Stimulated activated CD8-positive, alpha-beta memory T cell treated with anti-CD3 and anti-CD28 coated beads, Interleukin-4, amount 100 ng/mL, for 48 hours (primary cell): ENCODE measurements at places on chromosomes 4 and X.

DNA sequence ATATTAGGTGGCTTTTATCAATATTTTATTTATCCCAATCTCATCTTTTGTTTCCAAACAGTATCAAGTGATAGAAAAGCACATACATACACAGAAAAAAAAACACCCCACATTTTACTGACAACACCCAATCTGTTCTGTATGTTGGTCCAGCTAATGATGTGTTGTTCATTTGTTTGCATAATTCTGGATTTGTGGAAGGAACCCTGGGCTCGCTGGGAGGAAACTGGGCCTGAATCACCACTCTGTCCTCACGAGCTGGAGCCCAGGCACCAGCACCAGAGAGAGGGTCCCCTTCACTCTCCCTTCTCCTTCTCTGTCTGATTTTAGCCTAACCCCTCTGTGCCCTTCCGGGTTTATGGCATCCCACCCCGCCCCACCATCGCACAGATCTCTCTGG lies 79.8 kb downstream of the PSAPL1 start:
- no peak for DNase-seq

DNA sequence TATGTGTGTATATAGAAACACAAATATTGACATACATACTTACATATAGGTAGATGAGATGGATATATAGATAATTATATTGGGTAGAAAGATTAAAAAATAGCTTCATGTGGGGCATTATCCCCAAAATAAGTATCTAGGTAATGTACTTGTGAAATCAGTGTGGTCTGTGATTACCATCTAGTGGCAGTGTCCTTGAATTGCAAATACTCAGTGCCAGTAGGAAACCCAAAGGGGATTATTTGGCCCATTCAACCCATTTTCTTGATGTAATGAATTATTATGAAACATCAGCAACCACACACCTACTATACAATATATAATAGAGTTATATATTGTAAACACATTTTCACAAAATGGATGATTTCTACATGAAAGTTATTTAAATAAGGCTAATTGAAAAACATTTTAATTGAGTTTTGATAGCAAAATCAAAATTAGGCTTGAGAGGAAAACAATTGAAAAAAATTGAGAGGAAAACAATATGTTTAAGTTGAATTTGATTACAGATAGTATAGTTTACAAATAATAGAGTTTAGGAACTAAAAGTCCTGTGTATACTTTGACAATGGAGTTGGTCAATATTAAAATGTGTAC lies 389.4 kb downstream of the GALNTL6 start:
- DNase-seq = no peak

GRCh38 chrX:20515841-20516461 lies 249.2 kb upstream of the RPS6KA3 start:
- DNase-seq = peak; percentile 36

- DNase-seq = no peak
Observed at GRCh38 chrX:100819534-100819836, 706 bp upstream of the CSTF2 start.

- no peak for DNase-seq
Observed at GRCh38 chr4:144174401-144175067, 34.0 kb upstream of the GYPA start.

- peak; percentile 23 for DNase-seq
Observed at GRCh38 chrX:1450361-1451161, 2.1 kb downstream of the ASMTL start.

DNA sequence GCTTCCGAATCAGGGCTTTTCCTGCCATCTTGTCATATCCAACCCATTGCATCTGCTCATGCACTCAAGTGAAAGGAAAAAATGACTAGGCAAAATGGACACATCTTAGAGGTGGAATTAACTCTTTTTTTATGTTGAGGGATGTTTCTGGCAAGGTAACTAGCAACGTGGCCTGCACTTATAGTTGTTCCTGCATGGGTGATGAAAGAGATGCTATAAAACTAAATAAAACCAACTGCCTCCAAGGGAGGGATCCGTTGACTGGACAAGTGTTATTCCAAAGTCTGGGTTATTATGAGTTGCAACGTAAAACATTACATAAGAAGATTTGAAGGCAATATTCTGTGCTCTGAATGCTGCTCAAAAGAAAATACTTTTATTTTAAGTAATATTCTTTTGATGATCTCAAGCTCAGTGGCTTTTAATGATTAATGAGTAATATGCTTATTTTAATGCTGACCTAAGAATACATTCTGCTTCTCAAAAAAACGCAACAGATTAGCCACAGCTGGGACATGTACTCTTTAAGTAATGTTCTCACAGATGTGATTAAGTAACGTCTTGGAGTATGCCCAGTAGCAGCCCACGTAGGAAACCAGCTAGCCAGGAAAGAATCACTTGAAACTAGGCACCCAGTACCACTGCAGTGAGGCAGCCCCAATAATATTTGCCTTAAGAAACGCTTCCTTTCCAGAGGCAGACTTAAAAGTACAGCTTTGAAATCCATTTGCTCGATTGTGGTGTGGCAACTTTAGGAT lies 27.4 kb downstream of the KLF3 start:
- no peak for DNase-seq

GRCh38 chr4:60201052-60201673 lies 999.0 kb upstream of the ADGRL3 start:
- DNase-seq = peak; percentile 59

- DNase-seq = no peak
Observed at GRCh38 chr4:77714514-77714913, 104.7 kb downstream of the CNOT6L start.

DNA sequence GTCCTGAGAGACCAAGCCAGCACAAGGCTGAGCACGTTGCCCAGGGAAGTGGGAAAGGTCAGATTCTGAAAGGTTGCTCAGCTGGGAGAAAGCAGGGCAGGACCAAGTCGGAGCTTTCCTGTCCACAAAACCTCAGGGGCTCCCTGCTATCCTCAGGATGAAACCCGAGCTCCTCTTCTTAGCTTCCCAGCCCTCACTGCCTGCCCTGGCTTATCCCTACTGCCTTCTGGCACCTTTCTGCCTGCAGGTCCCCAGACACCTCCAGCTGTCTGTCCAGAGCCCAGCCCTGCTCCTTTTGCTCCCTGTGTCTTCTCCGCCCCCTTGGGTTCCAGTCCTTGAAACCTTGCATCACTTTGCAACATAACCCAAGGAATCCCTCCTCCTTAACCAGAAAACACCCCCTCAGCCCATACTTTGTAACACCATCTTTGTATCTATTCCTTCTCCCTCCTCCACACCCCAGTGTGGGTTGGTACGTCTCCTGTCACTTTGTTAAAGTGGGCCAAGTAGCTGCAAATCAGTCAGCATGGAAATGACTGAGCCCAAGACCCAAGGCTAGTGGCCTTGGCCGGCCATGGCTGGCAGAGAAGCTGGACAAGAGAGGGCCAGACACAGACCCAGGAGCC lies 20.0 kb upstream of the PRRG3 start:
- no peak for DNase-seq

DNA sequence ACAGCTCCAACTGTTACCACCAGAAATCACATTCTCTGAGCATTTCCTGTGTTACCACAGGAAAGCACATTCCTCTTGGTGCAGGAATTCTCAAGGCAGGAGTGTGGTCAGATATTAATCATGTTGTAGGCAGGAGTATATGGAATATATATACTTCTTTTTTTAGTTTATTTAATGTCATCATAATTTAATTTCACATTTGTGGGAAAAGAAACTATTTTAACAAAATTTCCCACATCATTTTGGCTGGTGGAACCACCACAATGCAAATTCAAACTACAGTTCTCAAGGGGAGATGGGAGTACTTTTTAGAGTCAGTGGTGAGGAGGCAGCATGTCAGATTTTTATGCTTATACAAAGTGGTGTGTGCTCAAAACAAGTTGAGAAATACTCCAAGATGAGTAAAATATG lies 139.0 kb downstream of the ATP10D start:
- no peak for DNase-seq

- no peak for DNase-seq
Observed at GRCh38 chrX:101260435-101260834, 30.7 kb downstream of the TAF7L start.

- DNase-seq = no peak
Observed at GRCh38 chrX:115642311-115642710, 81.3 kb downstream of the PLS3 start.

- DNase-seq = no peak
Observed at GRCh38 chr4:95141361-95141760, 383.6 kb downstream of the BMPR1B start.

- DNase-seq = peak; percentile 51
Observed at GRCh38 chr4:152778656-152779512, 646 bp downstream of the TIGD4 start.

GRCh38 chrX:42519666-42520231 lies 258.2 kb downstream of the PPP1R2C start:
- DNase-seq = no peak

- DNase-seq = no peak
Observed at GRCh38 chr4:578451-579443, 2.7 kb upstream of the TMEM271 start.

DNA sequence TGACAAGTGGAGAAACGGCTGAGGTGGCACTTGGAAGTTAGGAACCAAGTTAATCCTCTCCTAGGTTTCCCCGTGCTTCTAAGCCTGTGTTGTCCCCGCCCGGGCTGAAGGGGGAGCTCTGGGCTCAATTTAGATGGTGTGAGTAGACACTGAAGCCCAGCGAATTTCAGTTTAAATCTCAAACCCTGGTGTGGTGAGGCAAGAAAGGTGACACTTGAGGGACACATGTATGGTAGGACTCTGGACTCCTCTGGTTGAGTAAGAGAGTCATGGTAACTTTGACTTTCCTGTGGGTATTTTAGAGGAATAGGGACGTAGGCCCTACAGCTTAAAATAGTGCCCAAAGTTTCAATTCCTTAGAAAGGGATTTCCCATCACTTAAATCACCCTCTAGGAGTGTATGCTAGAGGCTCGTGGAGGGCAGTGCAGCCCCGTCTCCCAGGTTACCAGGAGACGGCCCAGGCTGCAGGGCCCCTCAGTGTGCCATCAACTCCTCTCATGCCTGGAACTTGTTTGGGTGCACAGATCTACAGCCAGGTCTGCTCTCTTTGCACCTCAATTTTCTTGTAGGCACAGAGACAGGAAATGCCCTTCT lies 24.0 kb downstream of the HAND2 start:
- peak; percentile 74 for DNase-seq

DNA sequence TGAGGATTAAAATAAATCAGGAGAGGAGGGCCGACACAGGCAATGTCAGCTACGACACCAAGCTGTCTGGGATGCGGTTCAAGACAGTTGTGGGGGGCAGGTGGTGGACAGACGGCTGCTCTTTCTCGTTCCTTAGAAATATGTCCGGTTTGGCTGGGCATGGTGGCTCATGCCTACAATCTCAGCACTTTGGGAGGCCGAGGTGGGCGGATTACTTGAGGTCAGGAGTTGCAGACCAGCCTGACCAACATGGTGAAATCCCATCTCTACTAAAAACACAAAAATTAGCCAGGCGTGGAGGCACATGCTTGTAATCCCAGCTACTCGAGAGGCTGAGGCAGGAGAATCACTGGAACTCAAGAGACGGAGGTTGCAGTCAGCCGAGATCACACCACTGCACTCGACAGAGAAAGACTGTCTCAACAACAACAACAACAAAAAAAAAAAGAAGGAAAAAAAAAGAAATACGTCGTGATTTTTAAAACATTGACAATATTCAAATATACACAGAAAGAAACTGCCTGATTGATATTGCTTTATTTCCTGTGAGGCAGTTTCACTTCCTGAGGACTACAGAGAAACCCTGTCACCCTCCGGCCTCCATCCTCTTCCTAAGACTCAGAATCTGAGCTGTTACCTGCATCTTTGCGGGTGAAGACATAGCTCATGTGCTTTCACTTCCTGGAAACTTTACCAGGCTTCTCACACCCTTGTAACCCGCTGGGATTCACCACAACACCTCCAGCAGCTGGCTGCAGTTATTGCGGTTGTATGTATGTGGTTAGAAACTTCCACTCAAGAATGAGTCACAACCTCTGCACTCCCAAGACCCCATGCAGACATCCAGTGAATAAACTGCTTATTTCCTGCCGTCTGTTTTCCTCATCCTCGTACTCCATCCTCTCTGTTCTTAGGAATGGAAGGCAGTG lies 63.8 kb upstream of the STS start:
- peak; percentile 56 for DNase-seq

GRCh38 chrX:119618439-119618838 lies 12.2 kb upstream of the NKRF start:
- DNase-seq = no peak
